Right kidney (tissue), 9 donors: ENCODE measurements at places on chromosomes 3 and 15.

GRCh38 chr3:4948395-4948794 lies 30.8 kb upstream of the BHLHE40 start:
- DNase-seq: no peak

DNA sequence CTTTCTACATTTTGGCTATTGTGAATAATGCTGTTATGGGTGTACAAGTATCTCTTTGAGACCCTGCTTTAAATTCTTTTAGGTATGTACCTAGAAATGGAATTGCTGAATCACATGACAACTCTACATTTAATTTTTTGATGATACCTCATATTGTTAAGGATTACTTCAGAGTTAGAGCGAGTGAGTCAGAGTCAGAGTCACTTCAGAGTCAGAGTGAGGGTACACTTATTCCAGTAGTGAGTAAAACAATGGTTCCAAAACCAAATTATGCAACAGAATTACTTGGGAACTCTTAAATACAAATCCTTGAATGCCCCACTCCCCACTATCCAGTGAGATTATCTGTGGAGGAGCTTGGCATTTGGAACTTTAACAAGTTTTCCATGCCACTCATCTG lies 50.3 kb upstream of the SNRK start:
- no peak for DNase-seq

- DNase-seq: no peak
Measured at GRCh38 chr15:40914486-40914885, 14.7 kb upstream of the DLL4 start.

DNA sequence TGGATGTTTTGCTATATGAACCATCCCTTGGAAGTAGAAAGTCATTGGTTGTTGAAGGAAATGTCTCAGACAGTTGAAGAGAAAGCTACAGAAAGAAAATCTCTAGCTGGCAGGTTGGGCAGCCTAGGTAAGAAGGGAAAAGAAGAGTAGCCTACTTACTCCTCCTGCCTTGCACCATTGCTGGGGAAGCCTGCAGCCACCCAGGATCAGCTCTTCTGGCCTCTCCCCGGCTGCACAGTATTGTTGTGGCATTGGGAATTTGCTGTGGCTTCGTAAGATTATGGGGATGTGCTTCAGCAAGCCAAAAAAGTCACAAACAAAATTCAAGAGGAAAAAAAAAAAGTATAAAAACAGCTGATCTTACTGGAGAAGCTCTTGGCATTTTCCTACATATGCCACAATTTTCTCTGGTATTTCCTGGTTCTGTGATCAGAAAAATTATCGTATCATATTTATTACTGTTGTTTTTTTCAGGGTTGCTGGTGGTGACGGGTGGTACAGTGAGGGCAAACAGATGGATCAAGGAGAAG lies 154.2 kb downstream of the TIGIT start:
- DNase-seq: no peak

DNA sequence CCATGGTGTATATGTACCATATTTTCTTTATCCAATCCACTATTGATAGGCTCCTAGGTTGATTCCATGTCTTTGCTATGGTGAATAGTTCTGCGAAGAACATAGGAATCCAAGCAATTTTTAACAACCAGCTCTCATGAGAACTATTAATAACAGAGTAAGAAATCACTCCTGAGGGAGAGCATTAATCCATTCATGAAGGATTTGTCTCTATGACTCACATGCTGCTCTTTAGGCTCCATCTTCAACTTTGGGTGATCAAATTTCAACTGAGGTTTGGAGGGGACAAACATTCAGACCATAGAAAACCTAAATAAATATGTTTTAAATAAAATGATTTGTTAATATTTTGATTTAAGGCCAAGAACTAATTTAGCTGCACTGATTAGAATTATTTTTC lies 147.4 kb downstream of the NSUN3 start:
- no peak for DNase-seq

DNA sequence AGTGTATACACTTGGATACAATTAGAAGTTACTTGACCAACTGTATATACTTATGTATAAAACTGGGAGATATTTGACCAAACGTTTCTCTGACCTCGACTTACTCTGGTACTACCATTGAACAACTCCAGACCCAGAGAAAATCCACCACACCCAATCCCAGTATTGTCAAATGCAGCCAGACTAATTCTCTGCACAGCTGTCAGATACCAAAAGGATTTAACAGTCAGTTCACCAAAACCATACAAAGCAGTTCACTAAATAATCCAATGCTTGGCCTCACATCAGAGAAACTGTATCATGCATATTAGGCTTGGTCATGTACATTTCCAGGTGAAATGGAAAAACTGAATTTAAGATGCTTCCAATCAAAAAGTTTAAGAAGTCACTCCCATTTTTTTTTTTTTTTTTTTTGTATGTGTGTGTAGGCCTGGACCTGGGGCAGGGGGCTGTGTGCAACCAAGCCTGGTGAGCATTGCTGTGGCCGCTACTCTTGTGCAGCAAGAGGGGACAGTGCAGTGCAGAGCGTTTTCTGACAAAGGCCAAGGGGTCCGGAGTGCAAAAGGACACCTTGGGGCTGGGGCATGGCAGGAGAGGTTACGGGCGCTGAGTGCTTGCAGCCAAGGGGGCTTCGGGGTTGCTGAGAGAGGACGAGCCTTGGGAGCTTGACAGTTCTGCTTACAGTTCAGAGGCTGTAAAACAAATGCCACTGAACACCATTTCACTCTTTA lies 1.4 kb downstream of the TOMM70 start:
- DNase-seq: no peak

GRCh38 chr3:197353867-197354567 lies 55.6 kb upstream of the DLG1 start:
- peak; percentile 31 for DNase-seq

DNA sequence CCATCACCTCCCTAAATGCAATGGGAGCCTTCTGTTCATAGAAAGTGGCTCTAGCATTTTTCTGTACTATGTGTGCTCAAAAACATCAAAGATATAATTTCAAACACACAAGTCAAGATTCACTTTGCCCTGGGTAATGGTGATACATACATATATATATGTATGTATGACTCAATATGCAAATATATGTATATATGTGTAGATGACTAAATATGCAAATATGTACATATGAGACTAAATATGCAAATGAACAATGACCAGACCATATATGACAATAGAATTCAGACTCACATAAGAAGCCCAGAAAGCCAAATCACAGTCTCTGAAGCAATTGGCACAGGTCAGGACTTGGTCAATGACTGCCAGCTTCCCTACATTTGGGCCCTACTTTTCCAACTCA lies 36.9 kb upstream of the SNRK start:
- no peak for DNase-seq

DNA sequence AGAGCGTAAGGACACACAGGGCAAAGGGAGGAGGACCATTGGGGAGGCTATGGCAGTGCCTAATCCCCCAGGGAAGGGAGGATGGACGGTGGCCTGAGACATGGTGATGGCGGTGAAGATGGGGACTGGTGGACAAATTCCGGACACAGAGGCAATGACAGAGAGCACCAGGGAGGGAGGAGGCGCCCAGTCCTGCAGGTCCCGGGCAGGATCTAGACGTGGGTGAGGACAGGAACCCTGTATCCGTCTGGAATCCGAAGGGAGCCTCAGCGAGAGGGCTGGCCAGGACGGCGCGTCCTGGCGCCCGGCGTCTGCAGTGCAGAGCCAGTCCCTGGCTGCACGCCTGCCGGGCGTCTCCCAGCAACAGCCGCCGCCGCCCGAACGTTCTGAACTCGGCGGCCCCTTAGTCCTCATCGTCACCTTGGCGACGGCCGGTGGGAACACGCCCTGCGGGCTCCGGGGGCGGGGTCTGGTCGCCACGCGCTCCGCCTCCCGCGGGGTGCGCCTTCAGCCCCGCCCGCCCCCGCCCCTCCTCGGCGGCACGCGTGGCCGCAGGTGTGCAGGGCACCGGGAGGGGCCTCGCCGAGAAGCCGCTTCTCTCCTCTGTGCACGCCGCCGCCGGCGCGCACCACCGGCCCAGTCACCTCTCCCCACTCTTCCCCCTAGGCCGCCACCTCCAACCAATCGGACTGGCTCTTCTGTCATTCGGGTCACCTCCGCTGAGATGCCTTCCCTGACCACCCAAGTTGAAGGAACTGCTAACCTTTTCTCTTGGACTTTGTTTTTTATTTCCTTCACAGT lies 11.6 kb downstream of the XIRP1 start:
- DNase-seq: peak; percentile 74
